ENCODE measurements at places on chromosomes 2 and 18.

- DNase-seq = no peak
Observed at GRCh38 chr2:215451012-215451756, 15.3 kb upstream of the FN1 start.

- no peak for DNase-seq
Observed at GRCh38 chr2:230899786-230900185, 25.3 kb downstream of the GPR55 start.

DNA sequence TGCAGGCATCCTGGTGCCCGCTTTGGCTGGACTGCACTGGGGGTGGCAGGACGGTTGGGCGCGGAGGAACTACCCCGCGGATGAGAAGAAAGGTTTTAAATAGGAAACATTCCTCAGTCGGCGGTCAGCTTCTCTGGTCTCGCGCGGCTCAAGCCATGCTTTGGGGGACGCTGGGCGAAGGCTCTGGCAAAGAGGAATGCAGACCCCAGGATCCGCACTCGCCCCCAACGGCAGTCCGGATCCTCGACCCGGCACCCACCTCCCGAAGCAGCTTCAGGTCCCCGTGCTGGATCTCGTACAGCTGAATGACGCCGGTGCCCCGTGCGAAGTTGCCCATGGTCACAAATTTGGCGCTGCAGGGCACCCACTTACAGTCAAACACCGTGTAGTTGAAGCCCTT, 686 bp upstream of the PNO1 start:
- DNase-seq = no peak

DNA sequence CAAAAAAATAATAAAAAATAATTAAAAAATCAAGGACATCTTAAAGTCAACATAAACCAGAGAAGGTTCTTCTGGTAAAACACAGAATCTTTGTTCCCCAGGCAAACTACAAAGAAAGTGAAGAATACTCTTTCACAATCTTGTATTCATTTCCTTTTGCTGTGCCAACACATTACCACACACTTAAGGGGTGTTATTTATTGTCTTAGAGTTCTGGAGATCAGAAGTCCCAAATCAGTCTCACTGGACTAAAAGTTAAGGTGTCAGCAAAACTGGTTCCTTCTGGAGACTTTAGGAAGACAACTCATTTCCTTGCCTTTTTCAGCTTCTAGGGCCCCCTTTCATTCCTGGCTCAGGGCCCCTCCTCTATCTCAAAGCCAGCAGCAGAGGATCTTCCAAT, 12.2 kb upstream of the CAB39 start:
- no peak for DNase-seq

- no peak for DNase-seq
Observed at GRCh38 chr2:144570566-144570965, 50.6 kb upstream of the ZEB2 start.

DNA sequence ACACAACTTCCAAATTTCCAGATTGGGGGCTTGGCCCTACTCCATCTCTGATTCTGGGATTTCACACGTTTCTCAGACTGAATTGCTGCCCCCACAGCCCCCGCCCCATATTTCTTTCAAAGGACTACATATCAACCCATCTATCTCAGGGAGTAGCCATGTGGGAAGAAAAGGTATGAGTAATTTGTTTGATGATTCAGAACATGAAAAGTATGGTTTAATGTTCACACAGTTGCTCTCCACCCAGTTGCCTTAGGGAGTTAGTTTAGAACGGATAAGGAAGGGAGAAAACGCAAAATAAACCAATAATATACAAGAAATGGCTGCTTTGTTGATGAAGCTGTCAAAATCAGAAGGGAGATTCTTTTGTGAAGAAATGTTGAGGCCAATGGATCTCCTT, 145.1 kb downstream of the PIEZO2 start:
- DNase-seq = no peak

DNA sequence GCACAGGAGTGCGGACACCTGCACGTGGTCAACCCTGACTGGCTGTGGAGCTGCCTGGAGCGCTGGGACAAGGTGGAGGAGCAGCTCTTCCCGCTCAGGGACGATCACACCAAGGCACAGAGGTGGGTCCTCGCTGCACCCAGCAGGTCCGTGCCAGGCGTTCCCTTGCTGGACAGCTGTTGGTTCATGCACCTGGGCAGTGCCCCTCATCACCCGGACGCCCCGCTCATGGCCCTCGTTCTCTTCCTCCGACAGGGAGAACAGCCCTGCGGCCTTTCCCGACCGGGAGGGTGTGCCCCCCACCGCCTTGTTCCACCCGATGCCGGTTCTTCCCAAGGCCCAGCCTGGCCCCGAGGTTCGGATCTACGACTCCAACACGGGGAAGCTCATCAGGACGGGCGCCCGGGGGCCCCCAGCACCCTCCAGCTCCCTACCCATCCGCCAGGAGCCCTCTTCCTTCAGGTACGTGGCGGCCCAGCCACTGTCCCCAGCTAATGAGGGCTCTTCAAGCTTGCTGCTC, 38.0 kb downstream of the CTDP1 start:
- no peak for DNase-seq

GRCh38 chr2:208489687-208490086, 83.1 kb downstream of the PTH2R start:
- DNase-seq = no peak

- no peak for DNase-seq
Observed at GRCh38 chr2:152620208-152620607, 97.1 kb downstream of the PRPF40A start.

DNA sequence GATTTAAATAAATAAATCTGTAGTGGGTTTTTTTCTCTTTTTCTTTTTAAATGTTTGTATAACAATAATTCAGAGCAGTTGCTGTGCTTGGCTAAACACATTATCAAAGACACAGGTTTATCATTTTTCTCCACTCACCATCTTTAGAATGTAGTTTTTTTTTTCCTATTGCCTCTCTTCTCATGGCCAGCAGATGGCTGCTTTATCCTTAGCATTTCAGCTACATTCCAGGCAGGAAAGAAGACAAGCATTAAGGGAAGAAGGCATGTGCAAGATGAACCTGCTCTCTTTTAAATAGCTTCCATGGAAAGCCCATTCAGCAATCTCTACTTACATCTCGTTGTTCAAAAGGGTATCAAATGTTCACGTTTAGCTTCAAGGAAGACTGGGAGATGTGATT, 42.6 kb downstream of the ARHGAP15 start:
- no peak for DNase-seq

GRCh38 chr2:174399171-174399570, 3.6 kb downstream of the SCRN3 start:
- DNase-seq = no peak

DNA sequence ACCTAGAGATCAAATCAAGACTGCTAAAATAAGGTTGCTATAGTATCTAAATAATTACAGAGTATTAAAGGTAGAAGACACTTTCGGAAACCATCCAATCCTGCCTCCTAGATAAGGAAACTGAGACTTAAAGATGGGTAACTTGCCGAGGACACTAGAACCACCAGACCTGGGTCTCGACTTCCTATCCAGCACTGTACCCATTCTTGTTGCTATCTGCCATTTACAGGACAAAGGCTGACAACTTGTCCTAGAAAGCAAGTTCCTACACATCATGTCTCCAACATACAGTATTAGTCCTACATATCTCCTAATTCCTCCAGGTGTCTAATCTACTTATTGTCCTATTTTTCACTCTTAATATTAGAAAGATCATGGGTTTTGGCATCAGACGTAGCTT, 37.7 kb downstream of the TRAK2 start:
- DNase-seq = no peak

DNA sequence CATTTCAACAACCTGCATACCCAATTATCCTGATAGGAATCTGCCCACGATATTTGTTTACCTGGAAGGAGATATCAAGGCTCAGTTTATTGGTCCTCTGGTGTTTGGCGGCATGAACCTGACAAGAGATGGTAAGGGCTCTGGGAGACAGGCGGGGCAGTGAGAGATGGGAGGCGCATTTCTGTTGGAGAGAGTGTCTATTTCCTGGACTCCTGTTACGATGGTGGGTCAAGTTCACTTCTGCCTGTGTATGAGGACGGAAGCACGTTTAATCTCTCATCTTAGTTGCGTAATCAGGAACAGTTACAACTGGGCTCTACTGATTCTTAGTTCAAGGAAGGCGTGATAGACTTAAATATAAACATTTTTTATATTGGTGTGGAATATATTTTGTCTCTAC, 8.9 kb downstream of the PDCL3 start:
- DNase-seq = no peak

DNA sequence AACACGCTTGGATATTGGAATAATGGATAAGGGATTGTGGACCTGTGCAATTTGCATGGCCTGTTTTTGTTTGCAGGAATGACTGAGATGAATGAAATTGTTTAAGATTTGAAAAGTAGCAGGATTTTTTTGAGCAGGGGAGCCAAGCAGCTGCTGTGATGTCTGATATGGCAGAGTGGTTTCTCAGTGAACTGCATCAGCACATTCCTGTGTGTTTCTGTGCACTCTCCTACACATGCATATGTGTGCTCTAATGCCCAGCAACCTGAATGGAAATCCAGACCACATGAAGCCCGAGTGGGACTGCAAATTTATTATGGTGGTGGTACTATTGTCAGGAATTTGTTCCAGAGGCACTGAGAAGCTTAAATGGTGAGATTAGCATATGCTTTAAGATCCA, 161.7 kb downstream of the PARD3B start:
- DNase-seq = no peak

GRCh38 chr2:104889960-104890684, 36.2 kb downstream of the POU3F3 start:
- no peak for DNase-seq

GRCh38 chr2:28751956-28752630, 463 bp downstream of the PPP1CB start:
- peak; percentile 84 for DNase-seq

DNA sequence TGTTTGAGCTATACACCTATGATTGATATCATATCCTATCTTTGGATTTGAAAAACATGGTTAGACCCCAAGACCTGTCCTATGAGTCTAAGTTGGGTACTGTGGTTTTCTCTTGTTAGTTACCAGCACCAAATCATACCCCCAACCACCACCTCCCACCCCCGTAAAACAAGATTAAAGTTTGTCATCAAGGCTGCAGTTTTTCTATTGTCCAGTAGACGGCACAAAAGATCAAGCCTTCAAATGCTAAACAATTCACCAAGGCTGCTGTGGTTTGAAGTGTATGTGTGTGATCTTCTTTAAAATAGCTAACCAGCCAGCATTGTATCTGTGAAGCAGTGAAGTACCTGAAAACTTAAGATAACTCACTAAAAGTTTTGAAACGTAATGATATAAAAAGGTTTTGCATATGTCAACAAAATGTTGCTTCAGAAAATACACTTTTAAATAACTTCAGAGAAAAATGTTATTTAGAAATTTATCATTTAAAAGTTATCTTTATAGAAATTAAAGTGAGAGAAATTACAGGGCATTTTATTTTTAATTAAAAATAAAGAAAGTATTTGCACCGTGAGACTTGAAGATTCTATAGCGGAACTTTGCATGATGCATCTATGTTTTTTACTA, 5.8 kb upstream of the MEIS1 start:
- peak; percentile 67 for DNase-seq

DNA sequence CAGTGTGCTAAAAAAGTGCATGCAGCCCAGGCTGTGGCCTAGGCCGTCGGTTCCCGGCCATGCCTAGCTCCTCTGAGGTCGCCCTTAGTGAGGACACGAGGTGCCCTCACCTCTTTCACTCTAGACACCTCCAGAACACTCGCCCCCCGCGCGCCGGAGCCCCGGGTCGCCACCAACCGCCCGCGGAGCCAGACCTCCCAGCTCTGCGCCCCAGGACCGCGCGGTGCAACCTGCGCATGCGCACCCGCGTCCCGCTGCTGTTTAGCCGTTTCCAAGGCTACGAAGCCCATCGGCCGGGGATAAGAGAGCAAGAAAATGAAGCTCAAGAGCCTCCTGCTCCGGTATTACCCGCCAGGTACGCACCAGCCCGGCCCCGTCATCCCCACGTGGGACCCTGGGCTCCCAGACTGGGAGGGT, at the start of gene DAW1:
DAW1 (plus strand) TSS at position 257 of the 417 bp plus-strand sequence; CDS start at position 316, 59 bp downstream.
- DNase-seq = no peak

Measured in Kasumi-1 (cell line).